ENCODE measurements at places on chromosomes 7 and 10.

- no peak for DNase-seq
Measured at GRCh38 chr7:69708857-69709256, 110.6 kb downstream of the AUTS2 start.

DNA sequence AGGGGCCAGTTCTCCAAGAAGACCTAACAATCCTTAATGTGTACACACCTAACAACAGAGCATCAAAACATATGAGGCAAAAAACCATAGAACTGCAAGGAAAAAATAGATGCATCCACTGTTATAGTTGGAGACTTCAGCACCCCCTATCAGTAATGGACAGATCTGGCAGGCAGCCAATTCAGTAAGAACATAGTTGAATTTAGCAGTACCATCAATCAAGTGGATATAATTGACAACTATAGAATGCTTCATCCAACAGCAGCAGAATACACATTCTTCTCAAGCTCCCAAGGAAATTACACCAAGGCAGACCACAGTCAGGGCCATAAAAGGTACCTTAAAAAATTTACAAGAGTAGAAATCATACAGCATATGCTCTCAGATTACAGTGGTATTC, 42.2 kb downstream of the POLL start:
- DNase-seq = no peak

GRCh38 chr7:18844735-18845134, 272.7 kb downstream of the TWIST1 start:
- no peak for DNase-seq

GRCh38 chr7:56087445-56087844, 5.3 kb downstream of the PHKG1 start:
- no peak for DNase-seq

GRCh38 chr7:38512704-38513103, 118.5 kb downstream of the AMPH start:
- no peak for DNase-seq

GRCh38 chr7:44764665-44765578, 16.3 kb downstream of the ZMIZ2 start:
- no peak for DNase-seq

GRCh38 chr7:80312139-80312661, 177.6 kb downstream of the GNAI1 start:
- no peak for DNase-seq
